Suppressor macrophage treated with lipopolysaccharide for 4 hours (primary cell): ENCODE measurements at places on chromosomes 16 and 17.

DNA sequence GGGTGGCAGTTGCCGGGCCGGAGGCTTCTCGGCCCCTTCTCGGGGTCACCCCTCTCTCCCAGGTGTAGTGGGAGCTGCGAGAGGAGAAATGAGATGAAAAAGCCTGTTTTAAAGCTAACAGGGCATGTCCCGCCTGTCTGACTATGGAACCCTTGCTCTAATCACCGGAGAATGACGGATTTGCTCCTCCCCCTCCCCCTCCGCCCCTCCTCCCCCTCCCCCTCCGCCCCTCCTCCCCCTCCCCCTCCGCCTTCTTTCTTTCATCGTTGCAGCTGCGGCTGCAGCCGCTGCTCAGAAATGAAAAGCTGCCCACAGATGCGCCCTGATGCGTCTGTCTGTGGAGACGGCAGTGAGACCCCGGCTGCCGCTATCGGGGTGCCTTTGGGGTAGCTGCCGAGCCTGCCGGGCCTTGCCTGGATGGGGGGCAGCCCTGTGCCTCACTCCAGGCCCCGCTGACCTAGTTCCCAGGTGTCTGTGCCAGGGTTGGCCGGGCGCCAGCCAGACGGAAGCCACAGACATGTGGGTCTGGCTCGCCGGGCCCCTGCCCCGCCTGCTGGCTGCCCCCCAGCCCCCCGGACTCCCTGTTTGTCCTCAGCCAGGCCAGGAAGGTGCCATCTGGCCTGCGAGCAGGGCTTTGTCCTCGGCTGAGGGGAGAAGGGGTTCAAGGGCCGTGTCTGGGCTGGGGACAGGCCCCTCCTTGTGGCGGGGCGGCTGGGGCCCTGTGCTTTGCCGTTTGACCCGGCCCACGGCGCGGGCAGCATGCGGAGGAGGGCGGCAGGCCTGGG is 37.7 kb downstream of the GINS2 start:
- DNase-seq = no peak

DNA sequence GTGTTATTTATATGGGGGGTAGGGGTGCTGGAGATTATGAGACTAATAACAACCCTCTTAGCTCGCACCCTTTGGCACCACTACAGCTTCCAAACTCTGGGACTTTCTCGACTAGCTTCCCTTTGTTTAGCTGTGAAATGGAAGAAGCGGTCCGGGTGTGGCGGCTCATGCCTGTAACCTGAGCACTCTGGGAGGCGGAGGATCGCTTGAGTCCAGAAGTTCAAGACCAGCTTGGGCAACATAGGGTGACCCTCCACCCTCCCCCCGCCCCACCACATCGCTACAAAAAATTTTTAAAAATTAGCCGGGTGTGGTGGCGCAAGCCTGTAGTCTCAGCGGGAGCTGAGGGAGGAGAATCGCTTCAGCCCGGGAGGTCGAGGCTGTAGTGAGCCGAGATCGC is 814 bp upstream of the CDH3 start:
- no peak for DNase-seq

DNA sequence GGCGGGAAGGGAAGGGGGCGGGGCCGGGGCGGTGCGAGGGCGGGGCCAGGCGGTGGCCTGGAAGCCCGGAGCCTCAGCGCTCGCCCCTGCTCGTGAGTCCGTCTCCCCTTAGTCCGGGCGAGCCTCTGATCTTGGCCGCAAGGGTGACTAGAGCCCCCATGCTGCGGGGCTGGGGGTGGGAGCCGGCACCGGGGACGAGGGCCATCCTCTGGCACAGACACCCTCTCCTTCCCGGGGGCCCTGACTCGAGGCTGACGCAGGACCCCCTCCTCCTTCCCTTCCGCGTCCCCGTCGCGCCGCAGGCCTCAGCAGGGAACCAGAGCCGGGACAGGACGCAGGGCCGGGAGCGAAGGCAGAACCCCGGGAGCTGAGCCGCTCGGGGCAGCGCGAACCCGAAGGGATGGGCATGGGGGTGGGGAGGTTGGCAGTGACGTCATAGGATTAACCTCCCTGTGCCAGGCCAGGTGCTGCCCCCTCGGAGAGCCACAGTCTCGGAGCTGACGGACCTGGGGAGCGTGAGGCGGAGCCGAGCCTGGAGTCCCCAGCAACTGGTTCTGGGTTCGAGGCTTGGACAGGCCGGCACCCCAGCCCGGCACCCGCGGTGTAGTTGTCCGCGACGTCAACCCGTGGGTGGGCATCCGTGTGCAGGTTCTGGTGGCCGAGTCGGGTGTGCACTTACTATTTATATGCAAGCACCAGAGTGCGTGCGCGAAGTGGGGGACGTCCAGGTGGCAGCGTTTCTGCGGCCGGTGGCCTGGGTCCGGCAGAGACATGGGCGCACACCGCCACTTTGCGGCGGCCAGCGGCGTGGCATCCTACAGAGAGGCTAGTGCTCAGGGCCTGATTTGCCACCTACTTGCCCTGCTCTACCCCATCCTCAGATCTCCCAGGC is 503 bp upstream of the PLCD3 start:
- DNase-seq = peak; percentile 81

- peak; percentile 32 for DNase-seq
Observed at GRCh38 chr17:18921912-18922451, 30.0 kb upstream of the SLC5A10 start.

DNA sequence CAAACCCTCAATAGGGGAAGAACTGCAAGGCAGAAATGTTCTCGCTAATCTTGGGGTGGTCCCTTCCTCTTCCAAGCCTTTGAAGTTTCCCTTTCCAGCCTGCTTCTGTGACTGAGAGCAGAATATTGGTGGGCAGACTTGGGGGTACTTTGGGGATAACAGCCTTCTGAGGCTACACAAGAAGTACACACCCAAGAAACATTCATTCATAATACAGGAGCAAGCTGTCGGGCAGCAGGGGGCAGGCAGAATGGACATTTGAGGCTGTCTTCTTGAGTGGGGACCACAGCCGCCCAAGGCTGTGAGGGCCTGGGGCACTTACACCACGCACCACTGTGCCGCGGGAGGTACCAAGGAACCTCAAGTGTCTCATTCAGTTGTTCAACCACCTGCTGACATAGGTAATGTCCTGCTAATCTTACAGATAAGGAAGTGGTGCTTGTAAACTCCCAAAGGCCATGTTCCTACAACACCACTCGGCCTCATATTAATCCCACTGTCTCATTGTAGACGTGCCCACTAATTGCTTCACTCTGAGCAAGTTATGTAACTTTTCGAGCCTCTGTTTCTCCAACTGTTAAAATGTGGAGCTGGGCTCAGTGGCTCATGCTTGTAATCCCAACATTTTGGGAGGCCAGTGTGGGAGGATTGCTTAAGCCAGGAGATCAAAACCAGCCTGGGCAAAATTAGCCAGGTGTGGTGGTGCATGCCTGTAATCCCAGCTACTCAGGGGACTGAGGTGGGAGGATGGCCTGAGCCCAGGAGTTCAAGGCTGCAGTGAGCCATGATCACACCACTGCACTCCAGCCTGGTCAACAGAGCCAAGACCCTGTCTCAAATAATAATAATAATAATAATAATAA is 2.5 kb upstream of the MRPS23 start:
- DNase-seq = no peak

- no peak for DNase-seq
Observed at GRCh38 chr17:74943808-74944522, 8.3 kb downstream of the OTOP3 start.

DNA sequence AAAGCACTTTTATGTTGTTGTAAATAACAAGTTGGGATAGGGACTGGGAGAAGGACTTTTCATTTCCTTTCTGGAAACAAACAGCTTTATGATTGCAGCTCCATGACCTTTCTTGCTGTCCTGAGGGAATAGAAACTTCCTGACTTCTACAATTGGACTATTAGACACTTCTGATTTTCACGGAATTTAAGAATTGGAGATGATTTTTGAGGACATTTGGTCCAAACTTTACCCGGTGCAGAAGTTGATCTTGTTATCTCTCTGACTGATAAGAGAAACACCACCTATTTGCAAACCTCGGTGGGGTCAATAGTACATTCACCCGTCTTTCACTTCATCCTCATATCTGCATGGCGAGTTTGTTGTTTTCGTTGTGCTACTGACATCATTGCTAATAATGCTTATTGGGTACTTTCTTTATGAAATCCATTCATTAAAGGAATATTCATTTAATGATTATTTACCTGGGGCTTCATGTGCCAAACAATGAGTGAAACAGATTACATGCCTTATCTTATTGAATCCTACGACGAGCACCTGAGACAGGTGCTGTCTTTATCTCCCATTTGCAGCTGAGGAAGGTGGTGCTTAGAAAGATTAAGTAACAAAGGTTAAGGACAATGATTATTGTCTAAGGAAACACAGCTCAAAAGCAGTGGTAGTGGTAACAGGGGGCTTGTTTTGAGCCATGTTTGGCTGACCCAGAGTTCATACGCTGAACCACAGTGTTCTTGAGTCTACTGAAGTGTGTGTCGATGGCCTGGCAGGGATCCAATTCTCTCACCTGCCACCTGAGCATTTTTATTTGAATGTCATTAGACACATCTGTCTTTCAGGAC is 176.9 kb upstream of the FAM20A start:
- no peak for DNase-seq

GRCh38 chr17:28711723-28712031 is at the start of gene PROCA1:
Gene PROCA1 (minus strand): TSS chr17:28711888. CDS start chr17:28711660, 228 bp downstream.
- DNase-seq = no peak

DNA sequence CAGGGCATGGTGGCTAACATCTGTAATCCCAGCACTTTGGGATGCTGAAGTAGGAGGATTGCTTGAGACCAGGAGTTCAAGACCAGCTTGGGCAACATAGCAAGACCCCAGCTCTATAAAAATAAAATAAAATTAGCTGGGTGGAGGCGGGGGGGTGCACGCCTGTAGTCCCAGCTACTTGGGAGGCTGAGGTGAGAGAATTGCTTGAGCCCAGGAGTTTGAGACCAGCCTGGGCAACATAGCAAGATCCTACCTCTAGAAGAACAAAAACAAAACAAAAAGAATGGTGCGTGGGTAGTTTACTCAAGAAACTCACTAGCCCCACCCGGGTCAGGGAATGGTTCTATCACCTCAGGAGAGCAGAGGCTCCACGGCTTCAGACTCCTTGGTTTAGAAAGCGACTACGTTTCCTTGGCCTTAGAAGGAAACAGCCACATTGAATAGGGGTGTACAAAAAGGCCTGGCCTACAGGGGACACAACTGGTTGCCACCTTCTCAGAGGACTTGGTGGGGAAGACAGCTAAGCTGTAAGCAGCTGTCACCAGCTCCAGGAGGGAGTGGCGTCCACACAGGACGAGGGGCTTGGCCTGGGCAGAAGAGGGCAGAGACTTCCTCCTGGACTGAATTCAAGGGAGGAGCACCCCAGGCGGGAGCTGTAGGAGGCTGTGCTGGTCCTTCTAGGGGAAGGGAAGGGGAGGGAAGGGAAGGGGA is 716 bp downstream of the TK1 start:
- DNase-seq = peak; percentile 62

- DNase-seq = no peak
Observed at GRCh38 chr16:23279721-23280153, 22.4 kb upstream of the SCNN1B start.

DNA sequence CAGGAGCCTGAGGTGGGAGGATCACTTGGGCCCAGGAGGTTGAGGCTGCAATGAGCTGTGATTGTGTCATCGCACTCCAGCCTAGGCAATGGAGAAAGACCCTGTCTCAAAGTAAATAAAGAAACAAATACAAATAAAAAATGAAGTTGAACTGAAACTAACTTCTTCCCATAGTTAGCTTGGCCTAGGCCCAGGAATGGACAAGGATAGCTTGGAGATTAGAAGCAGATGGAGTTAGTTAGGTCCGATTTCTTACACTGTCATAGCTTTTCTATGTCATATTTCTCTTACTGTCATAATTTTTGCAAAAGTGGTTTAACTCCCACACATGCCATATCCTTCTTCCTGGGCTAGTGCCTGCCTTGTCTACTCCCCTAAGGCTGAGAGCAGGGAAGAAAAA is 154.7 kb upstream of the CACNG3 start:
- DNase-seq = no peak

DNA sequence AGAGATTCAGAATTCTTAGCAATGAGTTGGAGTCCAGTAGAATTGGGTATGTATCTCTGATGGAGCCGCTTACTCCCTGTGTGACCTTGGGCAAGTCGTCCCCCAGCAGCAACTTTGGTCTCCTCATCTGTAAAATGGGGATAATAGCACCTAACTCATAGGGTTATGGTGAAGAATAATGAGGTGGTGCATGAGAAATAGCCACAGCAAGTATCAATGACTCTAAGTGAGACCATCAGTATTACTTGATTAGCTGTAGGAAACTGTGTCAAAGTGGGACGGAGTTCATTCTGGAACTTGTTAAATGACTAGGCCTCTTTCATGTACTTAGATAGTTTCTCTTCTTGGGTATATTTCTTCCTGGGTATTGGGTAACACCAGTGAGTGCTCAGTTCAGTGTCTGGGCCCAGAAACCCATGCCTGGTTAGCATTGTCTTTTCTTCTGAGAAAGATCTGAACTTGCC is 6.4 kb downstream of the PRKCB start:
- no peak for DNase-seq

GRCh38 chr17:77834170-77835115 is 124.1 kb upstream of the TNRC6C start:
- DNase-seq = peak; percentile 93

GRCh38 chr16:938136-938535 is 32.6 kb downstream of the LMF1 start:
- DNase-seq = no peak

- no peak for DNase-seq
Observed at GRCh38 chr17:67830440-67830839, 5.1 kb downstream of the BPTF start.

DNA sequence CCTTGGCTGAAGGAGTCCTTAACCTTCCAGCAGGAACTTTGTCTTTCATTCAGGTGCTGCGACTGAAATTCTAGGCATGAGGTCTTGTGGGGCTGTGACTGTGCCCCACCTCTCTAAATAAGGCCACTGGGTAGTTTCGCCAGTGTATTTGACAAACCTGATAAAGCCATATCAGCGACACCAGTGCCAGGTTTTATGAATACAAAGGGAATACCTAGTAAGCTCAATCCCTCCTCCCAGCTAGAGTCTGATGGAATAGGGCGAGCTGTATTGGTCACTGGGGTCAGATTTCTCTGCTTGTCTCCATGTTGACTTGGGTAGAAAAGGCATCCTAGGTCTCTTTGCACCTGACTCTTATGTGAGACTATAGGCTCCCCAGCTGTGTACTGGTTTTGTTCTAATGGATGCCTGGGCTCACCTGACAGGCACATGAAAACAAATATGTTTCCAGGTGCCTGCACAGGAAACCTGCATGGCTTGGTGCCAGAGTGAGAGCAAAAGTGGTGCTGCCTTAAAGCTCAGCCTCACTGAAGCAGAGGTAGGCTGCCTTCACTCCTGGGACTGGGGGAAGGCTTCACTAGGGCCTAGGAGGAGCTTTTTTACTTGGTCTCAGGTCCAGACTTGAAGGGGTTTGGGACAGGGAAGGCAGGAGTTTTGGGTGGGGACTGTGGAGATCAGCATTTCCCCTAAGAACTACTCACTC is 8.3 kb downstream of the SLC7A6 start:
- DNase-seq = no peak

GRCh38 chr16:4667203-4667963 is 26.0 kb upstream of the NUDT16L1 start:
- no peak for DNase-seq

GRCh38 chr17:75135946-75136345 is 4.4 kb upstream of the NT5C start:
- no peak for DNase-seq

- peak; percentile 86 for DNase-seq
Observed at GRCh38 chr17:59963738-59964481, 630 bp downstream of the RNFT1 start.
